Caco-2 (cell line): ENCODE measurements at places on chromosomes 12 and 14.

- no peak for DNase-seq
These were observed 4.5 kb upstream of the GLIPR1 start for GRCh38 chr12:75476071-75476470.

DNA sequence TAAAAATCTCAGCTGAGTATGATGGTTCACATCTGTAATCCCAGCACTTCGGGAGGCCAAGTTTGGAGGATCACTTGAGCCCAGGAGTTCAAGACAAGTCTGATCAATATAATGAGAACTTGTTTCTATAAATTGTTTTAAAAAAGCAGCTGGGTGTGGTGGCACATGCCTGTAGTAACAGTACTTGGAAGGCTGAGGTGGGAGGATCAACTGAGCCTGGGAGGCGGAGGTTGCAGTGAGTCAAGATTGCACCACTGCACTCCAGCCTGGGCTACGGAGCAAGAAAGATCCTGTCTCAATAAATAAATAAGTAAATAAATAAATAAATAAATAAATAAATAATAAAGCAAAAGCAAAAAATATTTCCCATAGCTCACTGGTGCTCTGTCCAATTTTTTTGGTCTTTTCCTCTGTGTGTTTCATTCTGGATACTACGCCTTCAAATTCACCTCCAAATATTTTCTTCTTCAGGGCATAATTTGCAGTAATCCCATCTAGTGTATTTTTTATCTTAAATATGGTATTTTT lies 32.7 kb upstream of the SNX6 start:
- no peak for DNase-seq

DNA sequence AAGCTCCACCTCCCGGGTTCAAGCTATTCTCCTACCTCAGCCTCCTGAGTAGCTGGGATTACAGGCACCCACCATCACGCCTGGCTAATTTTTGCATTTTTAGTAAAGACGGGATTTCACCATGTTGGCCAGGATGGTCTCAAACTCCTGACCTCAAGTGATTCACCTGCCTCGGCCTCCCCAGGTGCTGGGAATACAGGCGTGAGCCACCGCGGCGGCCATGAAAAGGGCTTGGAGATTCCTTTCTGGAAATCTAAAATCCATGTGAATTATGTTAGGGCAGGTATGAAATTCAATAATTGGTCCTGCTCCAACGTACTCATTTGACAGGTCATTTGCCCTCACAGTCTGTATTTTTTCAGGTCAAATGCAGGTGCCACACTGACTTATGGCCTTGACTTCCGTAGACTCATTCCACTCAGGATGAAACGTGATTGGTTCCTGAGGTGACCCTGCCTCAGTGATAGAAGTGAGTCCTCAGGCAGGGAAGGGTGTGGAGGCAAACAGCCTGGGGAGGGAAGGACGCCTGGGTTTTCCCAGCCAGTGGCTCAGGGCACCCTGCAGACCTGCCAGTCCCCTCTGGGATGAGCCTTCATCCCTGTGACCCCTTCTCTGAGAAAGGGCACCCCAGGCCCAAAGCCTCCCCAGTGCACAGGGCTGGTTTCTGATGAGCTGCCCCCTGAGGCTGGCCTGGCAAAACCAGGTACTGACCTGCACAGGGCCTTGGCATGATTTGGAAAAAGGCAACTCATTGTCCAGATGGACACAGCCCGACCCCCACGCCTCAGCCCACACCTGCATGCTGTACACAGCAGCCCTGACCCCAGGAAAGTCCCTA lies 48.7 kb downstream of the PSMA6 start:
- DNase-seq, result no peak

DNA sequence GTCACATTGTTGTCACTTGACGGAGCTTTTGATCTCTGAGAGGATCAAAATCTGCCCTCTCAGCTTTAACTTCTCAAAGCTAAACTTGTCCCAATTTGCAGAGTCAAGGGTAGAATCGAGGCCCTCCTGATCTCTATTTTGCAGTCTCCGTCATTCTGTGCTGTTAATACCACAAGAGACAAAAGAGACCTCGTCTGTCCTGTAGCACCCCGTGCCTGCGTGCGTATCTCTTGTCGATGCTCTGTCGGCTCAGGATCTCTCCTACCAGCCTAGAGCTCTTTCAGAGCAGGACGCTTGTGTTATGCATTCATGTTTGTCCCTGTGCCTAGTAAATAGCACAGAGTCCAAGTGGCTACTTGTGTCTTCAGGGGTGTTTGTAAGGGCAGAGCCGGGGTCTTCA lies 5.1 kb downstream of the EVL start:
- no peak for DNase-seq

GRCh38 chr12:107319533-107320032 lies 226.2 kb upstream of the CRY1 start:
- no peak for DNase-seq

DNA sequence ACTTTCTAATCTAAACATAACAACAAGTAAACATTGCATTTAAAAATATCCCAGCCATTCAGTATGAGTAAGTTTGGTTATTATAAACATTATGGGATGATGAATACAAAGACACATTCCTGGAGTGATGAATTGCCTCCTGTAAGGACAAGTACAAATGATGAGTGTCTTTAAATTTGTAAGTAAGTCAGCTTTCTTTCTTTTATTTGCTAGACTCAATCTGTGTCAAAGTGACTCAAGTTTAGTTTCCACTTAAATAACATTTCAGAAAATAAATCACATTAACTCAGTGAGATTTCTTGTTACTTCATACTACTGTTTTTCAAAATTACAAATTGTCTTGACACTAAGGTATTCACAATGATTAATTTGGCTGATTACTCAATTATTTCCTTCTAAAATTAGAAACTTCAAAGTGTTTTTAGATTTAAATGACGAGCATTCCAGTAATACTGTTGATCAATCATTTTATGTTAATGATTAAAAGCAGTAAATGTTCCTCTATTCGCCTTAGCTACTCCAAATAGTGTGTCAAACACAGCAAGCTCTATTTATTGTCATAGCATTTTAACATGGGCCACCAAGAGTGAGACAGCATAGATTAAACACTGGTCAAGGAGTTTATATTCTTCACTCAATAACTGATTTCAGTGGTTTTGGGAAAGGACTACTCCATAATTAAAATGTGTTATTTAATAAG lies 658.0 kb upstream of the MDGA2 start:
- DNase-seq, result no peak

DNA sequence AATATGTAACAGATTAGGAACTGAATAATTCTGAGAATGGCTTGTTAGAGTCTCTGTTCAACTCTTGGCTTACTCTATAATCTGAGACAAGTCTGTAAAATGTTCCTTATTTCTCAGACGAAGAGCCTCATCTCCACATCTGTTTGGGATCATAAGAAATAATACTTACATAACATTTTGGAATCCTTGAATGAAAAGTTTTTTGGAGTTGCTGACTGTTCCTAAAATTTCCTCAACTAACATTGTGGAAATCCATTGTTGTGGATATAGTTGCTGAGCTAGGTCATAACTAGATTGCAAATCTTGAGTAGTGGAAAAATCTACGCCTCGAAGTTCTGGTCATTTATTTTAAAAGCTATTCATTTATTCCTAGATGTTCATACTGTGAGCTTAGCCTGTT lies 402.9 kb downstream of the ZFP36L1 start:
- DNase-seq, result no peak

GRCh38 chr14:20612403-20612802 lies 21.2 kb upstream of the RNASE12 start:
- DNase-seq, result no peak

GRCh38 chr12:26135010-26135420 lies 10.2 kb upstream of the BHLHE41 start:
- no peak for DNase-seq

DNA sequence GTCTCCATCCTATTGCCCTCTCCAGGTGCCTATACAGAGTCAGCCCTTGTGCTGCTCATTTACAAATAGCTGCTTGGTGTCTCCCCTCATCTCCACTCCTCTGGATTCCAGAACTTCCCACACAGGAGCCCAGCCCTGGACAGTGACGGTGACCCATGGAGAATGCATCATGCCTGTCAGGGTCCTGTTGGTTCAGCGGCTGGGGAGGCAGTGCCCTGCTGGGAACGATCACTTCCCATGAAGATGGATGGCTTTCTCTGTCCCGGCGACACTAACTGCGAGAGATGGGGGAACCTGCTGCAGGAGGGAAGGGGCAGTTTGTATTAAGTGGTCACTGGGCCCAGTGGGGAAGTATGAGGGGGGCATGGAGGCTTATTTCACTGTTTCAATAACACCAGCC lies 395.0 kb upstream of the TBX3 start:
- no peak for DNase-seq

GRCh38 chr14:105853089-105853906 lies 326.9 kb downstream of the TMEM121 start:
- no peak for DNase-seq

DNA sequence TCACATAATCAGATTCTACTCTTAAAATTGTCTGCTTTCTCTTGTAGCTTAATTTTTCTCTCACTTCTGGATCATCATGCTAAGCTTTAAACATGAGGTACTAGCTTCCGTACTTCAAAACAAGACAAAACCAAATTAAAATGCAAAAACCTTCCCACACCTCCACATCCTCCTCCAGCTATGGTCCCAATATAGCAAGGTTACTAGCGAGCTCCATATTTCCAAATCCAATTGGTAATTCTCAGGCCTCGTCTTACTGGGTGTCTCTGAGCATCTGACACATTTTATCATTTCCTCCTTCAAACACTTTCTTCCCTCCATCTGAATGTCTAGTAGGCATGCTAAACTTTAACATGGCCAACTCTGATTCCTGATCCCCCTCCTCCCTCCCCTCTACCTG lies 7.9 kb upstream of the PAPOLA start:
- no peak for DNase-seq

DNA sequence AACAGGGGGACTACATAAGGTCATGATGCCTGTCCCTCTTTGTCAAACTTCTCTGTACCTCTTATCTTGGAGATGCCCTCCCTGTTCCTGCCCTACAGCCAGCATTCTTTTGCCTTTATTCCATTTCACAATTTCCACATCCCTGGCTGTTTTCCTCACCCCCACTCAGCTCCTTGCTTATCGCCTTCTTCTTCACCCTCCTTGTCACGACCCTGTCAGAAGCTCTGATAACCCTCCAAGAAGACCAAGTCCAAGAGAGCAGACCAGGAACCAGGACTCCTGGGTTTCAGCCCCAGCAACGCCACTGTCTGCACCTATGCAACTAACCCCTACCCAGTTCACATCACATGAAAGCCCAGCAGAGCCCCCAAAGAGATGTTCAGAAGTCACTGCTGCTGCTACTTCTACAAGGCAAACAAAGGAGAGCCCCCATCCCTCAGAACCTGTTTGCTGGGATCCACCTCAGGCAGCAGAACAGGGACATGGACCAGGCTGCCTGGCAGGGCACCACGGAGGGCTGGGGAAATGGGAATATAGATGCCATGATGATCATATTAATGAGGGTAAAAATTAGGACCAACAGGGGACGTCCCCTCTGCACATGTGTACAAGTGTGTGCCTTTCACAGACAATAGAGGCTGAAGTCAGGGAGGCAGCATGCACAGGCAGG lies 92.8 kb downstream of the SINHCAF start:
- no peak for DNase-seq

GRCh38 chr12:106976668-106977067 lies 10.3 kb downstream of the MTERF2 start:
- DNase-seq, result no peak

GRCh38 chr12:124564971-124565491 lies 2.4 kb downstream of the NCOR2 start:
- no peak for DNase-seq

- DNase-seq, result no peak
These were observed 583.4 kb downstream of the VRK1 start for GRCh38 chr14:97380539-97380941.

GRCh38 chr12:67681941-67682620 lies 33.5 kb downstream of the DYRK2 start:
- DNase-seq, result no peak

GRCh38 chr14:30621354-30621939 lies 672 bp upstream of the SCFD1 start:
- no peak for DNase-seq

DNA sequence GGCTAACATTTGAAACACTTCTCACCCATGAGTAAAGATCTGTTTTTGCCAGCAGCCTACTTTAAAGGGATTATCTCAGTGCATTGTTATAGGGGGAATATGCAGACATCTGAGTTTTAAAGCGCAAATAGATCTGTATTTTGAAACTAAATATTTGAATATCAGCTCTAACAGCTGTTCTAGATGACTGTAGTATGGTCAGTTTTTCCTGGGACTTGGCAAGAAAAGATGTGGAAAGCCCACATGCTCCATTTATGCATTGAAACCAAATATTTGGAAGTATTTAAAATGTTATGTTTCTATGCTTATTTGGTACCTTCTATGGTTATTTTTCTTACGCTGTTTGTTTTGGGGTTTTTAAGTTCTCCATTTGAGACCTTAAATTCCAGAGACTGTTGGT lies 41.7 kb downstream of the RIC8B start:
- DNase-seq, result no peak

DNA sequence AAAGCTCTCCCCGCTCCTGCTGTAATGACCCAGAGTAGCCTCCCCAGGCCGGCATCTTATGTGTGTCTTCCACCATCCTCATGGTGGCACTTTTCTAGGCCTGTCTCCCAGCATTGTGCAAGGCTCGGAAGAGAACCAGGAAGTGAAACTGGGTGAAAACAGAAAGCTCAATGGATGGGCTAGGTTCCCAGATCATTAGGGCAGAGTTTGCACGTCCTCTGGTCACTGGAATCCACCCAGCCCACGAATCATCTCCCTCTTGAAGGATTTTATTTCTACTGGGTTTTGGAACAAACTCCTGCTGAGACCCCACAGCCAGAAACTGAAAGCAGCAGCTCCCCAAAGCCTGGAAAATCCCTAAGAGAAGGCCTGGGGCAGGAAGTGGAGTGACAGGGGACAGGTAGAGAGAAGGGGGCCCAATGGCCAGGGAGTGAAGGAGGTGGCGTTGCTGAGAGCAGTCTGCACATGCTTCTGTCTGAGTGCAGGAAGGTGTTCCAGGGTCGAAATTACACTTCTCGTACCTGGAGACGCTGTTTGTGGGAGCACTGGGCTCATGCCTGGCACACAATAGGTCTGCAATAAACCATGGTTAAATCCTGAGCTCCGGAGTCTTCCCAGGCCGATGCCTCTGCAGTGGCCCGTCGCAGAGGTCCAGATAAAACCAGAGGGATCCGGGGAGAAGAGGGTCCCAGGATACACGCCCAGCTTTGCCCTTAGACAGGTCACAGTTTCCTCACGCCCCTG lies 15.6 kb downstream of the ACVRL1 start:
- no peak for DNase-seq

DNA sequence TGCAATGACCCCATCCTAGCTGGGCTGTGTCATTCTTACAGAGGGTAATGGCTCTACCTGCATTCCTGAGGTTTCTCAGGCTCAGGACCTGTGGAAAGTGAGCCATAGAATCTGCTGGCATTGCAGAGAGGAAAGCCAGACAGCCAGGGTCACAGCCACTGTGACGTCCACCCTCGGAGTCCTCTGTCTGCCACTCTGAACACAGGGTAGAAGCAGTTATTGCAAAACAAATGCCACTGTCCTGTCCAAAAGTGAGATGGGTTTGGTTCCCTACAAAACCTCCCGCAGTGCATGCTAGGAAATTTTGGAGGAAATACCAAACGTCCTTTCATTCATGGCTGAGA lies 37.8 kb downstream of the TNFAIP2 start:
- no peak for DNase-seq

GRCh38 chr12:108106599-108106998 lies 22.5 kb upstream of the WSCD2 start:
- DNase-seq, result no peak

GRCh38 chr14:45868377-45868776 lies 615.4 kb upstream of the MIS18BP1 start:
- no peak for DNase-seq

- DNase-seq, result no peak
These were observed 18.5 kb upstream of the AMN start for GRCh38 chr14:102903889-102904512.

GRCh38 chr12:49092086-49092815 lies 2.4 kb downstream of the DHH start:
- DNase-seq, result peak; percentile 63
